CD4-positive, CD25-positive, alpha-beta regulatory T cell (primary cell): ENCODE measurements at places on chromosomes 1 and 21.

DNA sequence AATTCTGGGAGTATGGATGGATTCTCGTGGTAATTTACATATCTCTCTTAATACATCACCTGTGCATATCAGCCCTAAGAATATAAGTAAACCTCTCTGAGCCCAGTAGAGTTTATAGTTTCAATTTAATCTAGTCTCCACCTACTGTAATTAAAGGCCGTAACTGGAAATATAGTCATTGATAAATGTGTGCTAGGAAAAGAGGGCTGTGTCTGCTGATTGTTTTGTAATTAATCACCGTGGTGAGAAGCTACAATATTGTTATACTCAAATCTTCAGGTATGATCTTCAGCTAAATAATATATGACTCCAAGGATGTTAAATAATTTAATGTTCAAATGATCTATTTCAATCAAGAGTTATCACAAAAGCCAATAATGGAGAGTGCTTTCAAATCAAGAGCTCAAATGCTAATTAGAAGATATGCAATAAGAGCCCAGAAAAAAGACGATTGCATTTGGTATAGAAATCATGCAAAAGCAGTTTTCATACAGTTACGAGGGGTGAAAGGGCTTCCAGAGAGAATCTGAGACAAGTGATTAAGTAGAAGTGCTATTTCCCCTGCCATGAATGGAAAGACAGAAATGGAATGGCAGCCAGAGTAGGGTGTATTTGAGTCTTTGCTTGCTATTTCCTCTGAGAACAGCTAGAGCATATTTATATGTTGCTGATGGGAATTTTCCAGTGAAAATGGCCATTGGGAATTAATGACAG lies 1134.3 kb downstream of the NCAM2 start:
- H3K27me3 ChIP-seq: no peaks in the 10 kb centered on the region
- no peak overlapping the region for H3K27ac ChIP-seq
- no peak overlapping the region for H3K4me3 ChIP-seq
- H3K4me1 ChIP-seq: no peaks in the 10 kb centered on the region
- H3K36me3 ChIP-seq: no peaks in the 10 kb centered on the region

GRCh38 chr1:54024358-54024757 lies 6.4 kb upstream of the LDLRAD1 start:
- no peaks in the 10 kb centered on the region for H3K4me1 ChIP-seq
- no peaks in the 10 kb centered on the region for H3K27me3 ChIP-seq
- no peak overlapping the region for H3K27ac ChIP-seq

DNA sequence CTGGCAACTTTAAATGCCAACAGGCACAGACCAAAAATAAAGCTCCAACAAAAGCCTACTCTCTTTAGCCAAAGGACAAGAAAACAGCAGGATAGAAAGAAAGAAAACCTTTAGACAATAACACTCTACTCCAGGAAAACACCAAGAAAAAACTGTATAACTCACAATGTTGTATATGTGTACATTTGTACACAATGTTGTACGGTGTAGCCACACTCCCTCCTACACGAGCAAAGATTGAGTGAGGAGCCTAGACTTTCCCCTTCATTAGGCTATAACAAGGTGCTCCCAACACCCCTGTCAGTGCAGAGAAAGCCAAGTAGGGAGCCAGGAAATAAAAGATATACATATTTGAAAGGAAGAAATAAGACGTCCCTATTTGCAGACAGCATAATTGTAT lies 24.0 kb downstream of the GJA4 start:
- H3K27me3 ChIP-seq: no peaks in the 10 kb centered on the region
- H3K36me3 ChIP-seq: no peaks in the 10 kb centered on the region
- no peak for DNase-seq
- no peak overlapping the region for H3K27ac ChIP-seq
- no peak overlapping the region for H3K4me3 ChIP-seq

- H3K27ac ChIP-seq: no peak overlapping the region
- H3K36me3 ChIP-seq: no peaks in the 10 kb centered on the region
- no peak for DNase-seq
Observed at GRCh38 chr21:38257667-38258066, 876 bp downstream of the KCNJ15 start.

DNA sequence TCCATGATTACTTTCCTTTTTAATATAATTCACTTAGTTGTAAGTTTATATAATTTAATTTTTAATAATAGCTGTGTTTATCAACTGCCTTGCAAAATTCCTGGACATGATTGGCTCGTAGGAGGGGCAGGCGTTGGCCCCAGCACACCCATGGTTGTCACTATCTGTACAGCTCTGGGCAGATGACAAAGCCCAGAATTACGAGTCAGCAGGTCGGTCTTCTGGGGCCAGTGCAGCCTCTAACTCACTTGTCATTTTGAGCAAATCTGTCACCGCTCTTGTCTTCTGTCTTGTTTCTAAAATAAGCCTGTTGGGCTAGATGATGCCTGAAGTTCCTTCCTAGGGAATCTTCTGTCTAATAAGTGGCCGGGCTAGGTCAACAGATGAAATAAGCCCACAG lies 21.4 kb upstream of the LRRC38 start:
- DNase-seq: no peak
- no peak overlapping the region for H3K4me3 ChIP-seq

DNA sequence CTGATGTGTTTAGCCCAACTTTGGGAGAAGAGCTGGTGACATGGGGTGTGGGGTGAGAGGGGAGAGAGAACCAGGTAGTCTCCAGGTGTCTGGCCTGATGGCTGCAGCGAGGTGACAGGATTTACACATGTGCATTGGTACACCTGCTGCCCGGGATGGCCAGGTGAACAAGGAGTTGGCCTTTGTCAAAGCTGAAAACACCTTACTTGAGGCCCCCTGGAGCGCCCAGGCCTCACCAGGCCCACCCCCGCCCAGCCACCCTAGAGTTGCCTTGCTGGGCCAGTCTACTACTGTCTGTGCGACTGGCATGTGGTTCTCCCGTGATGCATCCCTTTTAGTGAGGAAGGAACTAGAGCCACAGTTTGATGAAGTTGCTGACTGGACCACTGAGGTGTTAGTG lies 90.5 kb downstream of the ADARB1 start:
- no peaks in the 10 kb centered on the region for H3K36me3 ChIP-seq
- DNase-seq: no peak
- no peak overlapping the region for H3K4me3 ChIP-seq

DNA sequence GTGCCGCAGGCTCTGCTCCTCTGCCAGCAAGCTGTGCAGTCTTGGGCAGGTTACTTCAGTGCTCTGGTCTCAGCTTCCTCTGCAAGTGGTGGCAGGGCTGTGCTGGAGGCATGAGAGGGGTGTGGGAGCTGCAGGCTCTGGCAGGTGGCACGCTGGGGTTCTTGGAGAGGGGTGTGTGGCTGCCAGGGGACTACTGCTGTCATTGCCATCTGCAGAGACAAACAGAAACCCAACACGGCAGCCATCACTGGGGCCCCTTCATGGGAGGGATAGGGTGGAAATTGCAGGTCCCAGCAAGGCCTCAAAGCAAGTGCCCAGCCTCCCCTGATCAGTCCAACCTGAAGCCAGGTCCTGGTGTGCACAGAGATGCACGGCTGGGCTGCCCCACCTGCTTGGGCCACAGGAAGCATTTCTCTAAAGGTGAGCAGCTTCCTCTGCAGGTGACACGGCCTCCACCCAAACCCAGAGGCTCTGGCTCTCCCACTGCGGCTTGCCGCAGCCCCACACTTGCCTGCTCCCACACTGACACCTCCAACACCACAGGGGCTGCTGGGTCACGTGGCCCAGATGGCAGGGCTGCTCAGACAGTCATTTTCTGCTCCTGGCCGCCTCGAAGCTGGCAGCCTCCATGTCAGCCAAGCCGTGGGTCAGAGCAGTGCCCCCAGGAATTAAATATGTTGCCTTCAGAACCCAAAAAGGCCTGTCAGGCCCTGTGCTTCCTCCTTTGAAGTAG lies 4.1 kb upstream of the COL6A2 start:
- H3K27me3 ChIP-seq: no peaks in the 10 kb centered on the region
- no peak for DNase-seq
- peaks cover 8% of the 10 kb centered on the region for H3K4me1 ChIP-seq
- no peak overlapping the region for H3K27ac ChIP-seq
- no peak overlapping the region for H3K4me3 ChIP-seq

DNA sequence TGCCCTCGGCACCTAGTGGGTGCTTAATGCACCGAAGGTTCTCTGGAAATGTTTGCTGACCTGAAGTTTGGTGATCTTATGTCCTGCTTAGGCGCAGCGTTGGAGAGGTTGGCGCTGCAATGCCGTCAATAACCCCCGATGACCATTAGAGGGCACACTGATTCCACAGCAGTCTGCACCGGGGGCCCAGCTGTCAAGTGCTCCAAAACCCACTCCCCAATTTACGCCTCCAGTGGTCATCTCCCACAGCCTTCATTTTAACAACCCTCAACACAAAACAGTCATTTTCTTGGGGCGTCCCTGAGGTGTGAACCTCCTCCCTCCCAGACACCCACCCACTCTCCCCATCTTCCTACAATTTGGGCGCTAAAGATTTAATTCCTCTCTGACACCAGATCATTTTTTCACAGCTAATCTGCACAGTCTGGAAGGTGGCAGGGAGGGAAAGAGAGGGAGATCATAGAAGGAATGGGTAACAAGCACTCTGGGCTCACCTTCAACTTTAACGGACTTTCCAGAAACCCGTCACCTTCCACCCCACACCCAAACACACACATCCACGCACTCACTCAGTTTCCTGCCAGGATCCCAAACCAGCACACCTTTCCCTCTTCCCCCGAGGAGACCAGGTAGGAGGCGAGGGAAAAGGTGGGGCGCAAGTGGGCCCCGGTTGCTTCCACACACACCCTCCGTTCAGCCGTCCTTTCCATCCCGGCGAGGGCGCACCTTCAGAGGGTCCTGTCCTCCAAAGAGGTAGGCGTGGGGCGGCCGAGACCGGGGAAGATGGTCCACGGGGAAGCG lies 570 bp upstream of the NPR1 start:
- DNase-seq: peak; percentile 65
- peak overlapping the region; percentile 32 for H3K4me3 ChIP-seq
- peaks cover 21% of the 10 kb centered on the region for H3K27me3 ChIP-seq
- H3K27ac ChIP-seq: no peak overlapping the region
- peaks cover 29% of the 10 kb centered on the region for H3K4me1 ChIP-seq

- no peak overlapping the region for H3K4me3 ChIP-seq
- no peak overlapping the region for H3K27ac ChIP-seq
- H3K4me1 ChIP-seq: no peaks in the 10 kb centered on the region
- H3K36me3 ChIP-seq: no peaks in the 10 kb centered on the region
Observed at GRCh38 chr1:172212124-172212523, 208.4 kb upstream of the C1orf105 start.

DNA sequence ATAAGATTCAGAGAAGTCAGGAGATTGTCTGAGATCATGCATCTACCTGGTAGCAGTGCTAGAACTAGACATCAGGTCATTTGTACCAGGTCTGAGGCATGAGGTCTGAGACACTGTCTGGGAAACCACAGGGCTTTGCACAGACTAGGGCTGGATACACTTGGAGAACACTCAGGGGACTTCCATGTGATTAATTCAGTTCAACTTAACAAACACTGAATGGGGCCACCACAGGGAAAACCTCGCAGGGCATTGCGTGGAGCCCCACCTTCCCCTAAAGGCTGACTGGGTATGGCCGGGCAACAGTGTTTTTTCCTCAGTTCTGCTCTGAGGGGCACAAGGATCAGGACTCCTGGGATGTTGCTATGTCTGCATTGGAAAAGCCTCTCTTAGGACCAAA lies 86.5 kb upstream of the WARS2 start:
- no peaks in the 10 kb centered on the region for H3K27me3 ChIP-seq
- no peak for DNase-seq
- no peak overlapping the region for H3K4me3 ChIP-seq
- H3K36me3 ChIP-seq: no peaks in the 10 kb centered on the region
- H3K4me1 ChIP-seq: no peaks in the 10 kb centered on the region

- no peak overlapping the region for H3K4me3 ChIP-seq
- peaks cover 22% of the 10 kb centered on the region for H3K27me3 ChIP-seq
- H3K4me1 ChIP-seq: peaks cover under 1% of the 10 kb centered on the region
Observed at GRCh38 chr1:156414461-156415064, 45.6 kb downstream of the RHBG start.

DNA sequence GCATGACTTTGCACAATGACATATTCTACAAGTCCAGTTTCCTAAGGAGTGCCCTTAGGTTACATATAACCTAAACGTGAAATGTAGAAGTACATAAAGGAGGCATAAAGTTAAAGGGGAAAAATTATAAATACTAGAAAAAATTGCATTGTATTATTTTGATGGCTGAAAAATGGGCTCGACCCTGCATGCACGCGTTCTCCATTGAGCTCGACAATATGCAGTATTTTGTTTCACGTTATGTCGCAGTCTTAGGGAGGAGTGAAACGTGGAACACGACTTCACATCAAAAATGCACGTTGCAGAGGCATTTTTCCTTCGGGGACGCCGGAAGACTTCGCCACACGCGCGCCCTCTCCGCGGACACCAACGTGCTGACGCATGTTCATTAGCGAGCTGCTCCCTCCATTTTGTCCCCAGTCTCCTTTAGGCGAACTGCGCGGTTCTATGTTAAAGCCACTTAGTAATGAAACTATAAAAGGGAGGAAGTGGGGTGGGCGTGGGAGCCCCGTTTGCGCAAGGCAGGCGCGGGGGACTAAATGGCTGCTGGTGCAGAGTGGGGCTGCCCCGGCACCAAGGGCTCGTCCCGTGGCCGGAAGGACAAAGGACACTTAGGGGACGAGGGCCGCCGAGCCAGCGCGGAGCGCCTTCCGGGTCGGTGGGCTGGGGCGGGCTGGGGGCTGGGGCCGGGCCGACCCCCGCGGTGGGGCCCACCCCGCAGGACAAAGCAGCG lies 749 bp upstream of the COX20 start:
- DNase-seq: peak; percentile 96
- H3K4me1 ChIP-seq: peaks cover 45% of the 10 kb centered on the region
- H3K4me3 ChIP-seq: peak overlapping the region; percentile 93
- H3K27ac ChIP-seq: peak overlapping the region; percentile 98
- H3K27me3 ChIP-seq: no peaks in the 10 kb centered on the region
- peaks cover 9% of the 10 kb centered on the region for H3K36me3 ChIP-seq

DNA sequence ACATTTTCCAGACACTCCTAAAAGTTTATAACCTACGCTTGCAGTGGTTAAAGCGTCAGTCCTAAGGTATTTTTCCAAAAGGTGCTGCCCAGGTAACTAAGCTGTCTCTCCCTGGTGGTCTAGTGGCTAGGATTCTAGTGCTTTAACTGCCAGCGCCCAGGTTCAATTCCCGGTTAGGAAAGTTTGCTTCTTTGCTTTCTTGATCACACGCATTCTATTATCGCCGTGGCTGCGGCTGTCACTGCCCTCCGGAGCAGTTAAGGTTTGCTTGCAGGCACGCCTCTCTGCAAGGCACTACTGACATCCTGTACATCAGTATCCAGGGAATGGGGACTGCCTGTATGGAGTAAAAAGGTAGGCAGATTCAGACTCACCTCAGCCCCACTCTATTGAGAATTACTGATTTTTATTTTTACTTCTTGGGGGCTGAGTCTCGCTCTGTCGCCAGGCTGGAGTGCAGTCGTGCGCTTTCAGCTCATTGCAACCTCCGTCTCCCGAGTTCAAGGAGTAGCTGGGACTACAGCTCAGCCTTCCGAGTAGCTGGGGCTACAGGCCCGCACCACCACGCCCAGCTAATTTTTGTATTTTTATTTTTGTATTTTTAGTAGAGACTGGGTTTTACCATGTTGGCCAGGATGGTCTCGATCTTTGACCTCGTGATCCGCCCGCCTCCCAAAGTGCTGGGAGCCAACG lies 53.2 kb upstream of the CFAP126 start:
- H3K27ac ChIP-seq: no peak overlapping the region
- no peaks in the 10 kb centered on the region for H3K4me1 ChIP-seq
- no peaks in the 10 kb centered on the region for H3K36me3 ChIP-seq

- H3K27ac ChIP-seq: no peak overlapping the region
- H3K4me1 ChIP-seq: no peaks in the 10 kb centered on the region
- no peaks in the 10 kb centered on the region for H3K36me3 ChIP-seq
- no peak overlapping the region for H3K4me3 ChIP-seq
- DNase-seq: no peak
Observed at GRCh38 chr21:45872902-45873301, 108.7 kb upstream of the COL6A1 start.

- no peak for DNase-seq
- no peaks in the 10 kb centered on the region for H3K36me3 ChIP-seq
- no peaks in the 10 kb centered on the region for H3K4me1 ChIP-seq
- H3K4me3 ChIP-seq: no peak overlapping the region
Observed at GRCh38 chr1:29247571-29248273, 11.4 kb downstream of the PTPRU start.
